ENCODE measurements at places on chromosomes 4 and X.

DNA sequence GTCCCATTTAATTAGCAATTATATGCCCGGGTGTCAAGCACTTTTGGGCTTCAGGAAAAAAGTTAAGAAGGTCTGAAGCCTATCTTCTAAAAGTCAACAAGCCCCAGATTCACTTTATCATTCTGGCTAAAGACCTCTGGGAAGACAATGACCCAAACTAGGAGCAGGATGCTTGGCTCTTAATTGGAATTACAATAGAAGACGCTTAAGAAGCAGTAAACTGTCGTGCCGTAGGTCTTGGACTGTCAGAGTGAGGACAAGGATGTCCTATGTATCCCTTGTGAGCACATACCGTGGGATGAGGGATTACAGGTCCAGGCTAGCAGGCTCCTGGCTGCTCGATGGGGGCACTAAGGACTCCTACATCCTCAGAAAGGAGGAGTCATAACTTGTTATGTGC is 3.2 kb upstream of the ARHGAP36 start:
- no peak for DNase-seq

GRCh38 chr4:109764376-109764775 is 34.5 kb upstream of the PLA2G12A start:
- peak; percentile 23 for DNase-seq

- DNase-seq, result no peak
Observed at GRCh38 chr4:76607846-76608245, 172.8 kb downstream of the SHROOM3 start.

- no peak for DNase-seq
Observed at GRCh38 chrX:133306316-133306715, 88.2 kb upstream of the TFDP3 start.

GRCh38 chrX:134929808-134930207 is 61.0 kb upstream of the SMIM10 start:
- no peak for DNase-seq

GRCh38 chr4:77232653-77233052 is 75.6 kb downstream of the CCNG2 start:
- DNase-seq, result peak; percentile 70

- DNase-seq, result peak; percentile 67
Observed at GRCh38 chr4:137993232-137993631, 248.9 kb downstream of the SLC7A11 start.

DNA sequence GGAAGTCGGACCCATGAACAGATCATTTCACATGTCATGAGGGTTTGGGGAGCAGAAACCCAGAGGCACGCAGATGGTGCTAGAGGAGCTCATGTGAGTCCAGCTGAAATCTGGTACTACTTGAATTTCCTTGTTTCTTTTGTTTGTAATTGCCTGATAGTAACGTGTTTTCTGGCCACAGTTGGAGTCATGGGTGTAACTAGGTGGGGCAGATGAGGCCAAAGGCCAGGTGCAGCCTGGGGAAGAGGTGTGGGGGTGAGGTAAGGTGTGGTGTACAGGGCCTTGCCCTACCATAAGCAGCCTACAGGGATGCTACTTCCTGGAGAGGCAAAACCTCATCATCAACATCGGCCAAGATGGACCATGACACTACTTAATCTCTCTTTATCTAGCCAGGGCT is 271.4 kb downstream of the PTTG2 start:
- DNase-seq, result peak; percentile 25

GRCh38 chr4:8147231-8147970 is 11.2 kb downstream of the ABLIM2 start:
- no peak for DNase-seq

- DNase-seq, result no peak
Observed at GRCh38 chr4:65737672-65738071, 67.4 kb upstream of the EPHA5 start.

DNA sequence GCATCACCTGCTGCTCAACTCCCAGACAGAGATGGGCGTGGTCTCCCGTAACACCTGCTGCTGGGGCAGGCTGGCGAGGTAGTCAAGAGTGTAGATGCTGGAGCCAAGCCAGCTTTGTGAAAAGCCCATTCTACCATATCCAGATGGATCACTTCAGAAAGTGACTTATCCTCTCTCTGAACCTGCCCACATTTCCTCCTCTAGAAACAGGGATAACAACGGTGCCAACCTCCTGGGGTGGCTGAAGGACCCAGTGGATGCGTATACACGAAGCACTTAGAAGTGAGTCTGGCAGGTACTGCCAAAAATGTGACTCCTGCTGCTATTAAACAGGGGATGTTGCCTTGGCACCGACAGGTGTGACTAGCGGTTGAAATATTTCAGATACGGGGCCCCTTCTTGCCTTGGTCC is 95.8 kb downstream of the SORBS2 start:
- no peak for DNase-seq

DNA sequence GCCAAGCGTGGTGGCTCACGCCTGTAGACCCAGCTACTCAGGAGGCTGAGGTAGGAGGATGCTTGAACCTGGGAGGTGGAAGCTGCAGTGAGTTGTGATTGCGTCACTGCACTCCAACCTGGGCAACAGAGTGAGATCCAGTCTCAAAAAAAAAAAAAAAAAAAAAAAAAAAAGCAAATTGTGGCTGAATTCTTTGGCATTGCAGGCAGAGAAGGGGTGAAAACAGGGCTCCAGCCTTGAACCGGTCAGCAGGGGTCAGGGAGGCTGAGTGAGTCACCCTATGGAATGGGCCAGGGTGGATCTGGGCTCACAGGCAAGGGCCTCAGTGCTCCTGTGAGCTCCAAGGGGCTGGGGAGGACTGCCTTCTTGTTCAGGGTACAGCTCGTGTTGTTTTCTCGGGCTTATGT is 13.2 kb upstream of the FAM3A start:
- no peak for DNase-seq

DNA sequence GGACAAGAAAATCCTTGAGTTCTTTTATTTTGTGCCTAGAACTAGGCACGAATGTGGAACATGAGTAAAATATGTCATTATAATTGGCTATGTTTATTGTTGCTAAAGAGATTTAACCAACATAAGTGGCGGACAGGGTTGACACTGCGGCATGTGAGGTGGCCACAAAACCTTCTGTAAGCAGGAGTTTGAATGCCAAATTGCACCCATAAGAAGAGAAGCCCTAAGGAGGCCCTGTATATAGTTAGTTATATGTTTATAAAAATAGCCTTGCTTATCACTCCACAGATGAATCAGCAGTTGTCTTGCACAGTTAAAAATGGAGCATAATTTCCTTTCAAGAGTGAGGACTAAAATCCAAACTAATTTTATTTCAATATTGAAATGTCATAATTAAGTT is 336.1 kb downstream of the GBA3 start:
- DNase-seq, result no peak

DNA sequence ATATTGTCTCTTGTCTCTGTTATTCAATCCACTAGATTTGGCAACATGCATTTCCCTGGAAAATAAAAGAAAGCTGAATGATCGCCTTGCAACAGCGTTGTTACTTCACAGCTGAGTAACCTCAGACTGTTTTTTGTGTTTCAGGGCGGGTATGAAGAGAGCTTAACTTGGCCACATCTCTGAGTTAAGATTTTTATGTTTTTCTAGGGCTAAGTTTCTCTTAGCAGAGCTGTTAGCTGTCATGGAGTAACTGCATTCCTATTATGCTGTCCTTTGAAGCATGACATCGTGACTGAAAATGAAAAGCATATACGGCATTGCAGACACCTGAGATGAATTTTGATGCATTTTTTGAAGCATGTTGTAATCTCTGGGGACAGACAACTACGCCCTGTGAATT is 1798.9 kb downstream of the PCDH7 start:
- peak; percentile 45 for DNase-seq

DNA sequence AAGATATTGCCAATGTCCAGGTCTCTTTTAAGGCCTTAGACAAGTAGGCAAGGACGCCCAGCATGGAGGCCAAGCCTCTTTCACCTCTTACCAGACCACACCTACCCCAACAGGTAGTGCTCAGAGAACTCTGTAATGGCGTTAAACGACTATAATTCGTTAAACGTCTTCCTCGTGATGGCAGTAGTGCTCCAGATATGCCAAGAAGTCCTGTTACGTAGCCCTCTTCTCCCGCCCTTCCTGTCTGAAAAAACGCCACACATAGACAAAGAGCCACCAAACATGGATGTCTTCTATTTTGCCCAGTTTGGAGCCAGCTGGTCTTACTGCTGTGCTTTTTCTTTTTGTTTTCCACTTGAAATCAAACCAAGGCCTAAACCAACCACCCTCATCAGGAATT is 190.7 kb downstream of the OR13H1 start:
- DNase-seq, result no peak

GRCh38 chrX:17377091-17377717 is 2.2 kb downstream of the NHS start:
- DNase-seq, result peak; percentile 81

DNA sequence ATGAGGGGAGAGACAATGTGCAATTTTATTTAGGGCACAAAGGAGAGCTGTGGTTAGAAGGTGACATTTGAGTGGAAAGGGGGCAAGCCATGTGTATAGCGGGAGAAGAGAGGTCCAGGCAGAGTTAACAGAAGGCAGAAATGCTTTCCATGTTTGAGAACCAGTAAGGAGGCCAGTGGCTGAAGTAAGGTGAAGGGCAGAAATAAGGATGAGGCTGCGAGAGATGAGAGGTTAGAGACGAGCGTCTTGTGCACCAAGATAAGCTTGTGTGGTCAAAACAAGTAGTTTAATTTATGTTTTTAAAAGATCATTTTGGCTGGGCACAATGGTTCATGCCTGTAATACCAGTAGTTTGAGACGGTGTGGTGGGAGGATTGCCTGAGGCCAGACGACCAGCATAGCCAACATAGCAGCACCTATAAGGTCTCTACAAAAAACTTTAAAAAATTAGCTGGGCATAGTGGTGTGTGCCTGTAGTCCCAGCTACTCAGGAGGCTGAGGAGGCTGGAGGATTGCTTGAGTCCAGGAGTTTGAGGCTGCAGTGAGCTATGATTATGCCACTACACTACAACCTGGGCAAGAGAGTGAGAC is 8.5 kb downstream of the HTT start:
- no peak for DNase-seq

GRCh38 chr4:111698361-111698760 is 446.9 kb upstream of the FAM241A start:
- DNase-seq, result no peak

DNA sequence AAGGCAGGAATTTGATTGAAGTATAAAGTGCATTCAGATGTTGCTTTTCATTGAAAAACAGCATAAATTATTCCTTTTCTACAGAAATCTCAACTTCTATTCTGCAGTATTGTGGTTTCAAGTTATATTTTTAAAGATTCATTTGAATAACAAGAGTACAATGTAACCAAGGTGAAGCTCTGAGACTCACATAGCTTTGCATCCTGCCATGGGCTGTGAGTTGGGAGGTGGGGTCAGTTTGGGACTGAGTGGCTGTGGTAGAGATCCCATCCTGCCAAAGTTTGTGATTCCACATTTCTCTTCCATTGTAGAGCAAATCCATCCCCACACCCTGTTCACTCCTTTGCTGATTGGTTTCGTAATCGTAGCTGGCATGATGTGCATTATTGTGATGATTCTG is 69.2 kb downstream of the KIT start:
- DNase-seq, result peak; percentile 18

- DNase-seq, result peak; percentile 67
Observed at GRCh38 chrX:13254076-13254785, 65.6 kb downstream of the ATXN3L start.

DNA sequence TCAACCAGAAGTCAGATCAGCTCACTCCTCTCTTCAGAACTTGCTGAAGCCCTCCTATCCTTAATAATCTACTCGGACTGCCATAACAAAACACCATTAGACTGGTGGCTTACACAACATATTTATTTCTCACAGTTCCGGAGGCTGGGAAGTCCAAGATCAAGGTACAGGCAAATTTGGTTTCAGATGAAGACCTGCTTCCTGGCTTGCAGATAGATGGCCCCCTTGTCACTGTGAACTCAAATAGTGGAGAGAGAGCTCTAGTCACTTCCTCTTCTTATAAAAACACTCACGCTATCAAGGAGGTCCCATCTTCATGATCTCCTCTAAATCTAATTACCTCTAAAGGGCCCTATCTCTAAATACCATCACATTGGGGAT is 125.1 kb downstream of the CAMK2D start:
- no peak for DNase-seq

- DNase-seq, result peak; percentile 29
Observed at GRCh38 chrX:153582896-153583295, 16.0 kb downstream of the CCNQ start.

DNA sequence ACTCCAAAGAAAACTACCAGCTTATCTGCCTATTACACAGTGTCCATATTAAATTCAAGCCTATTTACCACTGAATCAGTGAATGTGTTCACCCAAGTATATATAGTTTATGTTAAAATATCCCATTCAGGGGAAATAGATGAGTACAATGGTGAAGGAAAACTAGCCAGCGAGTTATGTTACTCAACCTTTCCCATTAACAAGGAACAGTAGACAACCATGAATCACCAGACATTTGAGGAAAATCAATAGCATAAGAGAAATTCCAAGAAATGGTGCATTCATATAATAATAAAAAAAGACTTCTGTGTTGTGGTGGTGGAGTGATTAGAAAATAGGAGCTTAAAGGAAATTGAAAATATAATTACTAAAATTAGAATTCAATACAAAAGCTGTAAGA is 21.3 kb downstream of the IQCM start:
- peak; percentile 20 for DNase-seq

GRCh38 chr4:169988252-169988651 is 37.9 kb downstream of the MFAP3L start:
- DNase-seq, result no peak

- peak; percentile 47 for DNase-seq
Observed at GRCh38 chr4:77665381-77666069, 59.9 kb downstream of the CXCL13 start.

- peak; percentile 79 for DNase-seq
Observed at GRCh38 chr4:140012688-140013486, 141.1 kb downstream of the MAML3 start.

DNA sequence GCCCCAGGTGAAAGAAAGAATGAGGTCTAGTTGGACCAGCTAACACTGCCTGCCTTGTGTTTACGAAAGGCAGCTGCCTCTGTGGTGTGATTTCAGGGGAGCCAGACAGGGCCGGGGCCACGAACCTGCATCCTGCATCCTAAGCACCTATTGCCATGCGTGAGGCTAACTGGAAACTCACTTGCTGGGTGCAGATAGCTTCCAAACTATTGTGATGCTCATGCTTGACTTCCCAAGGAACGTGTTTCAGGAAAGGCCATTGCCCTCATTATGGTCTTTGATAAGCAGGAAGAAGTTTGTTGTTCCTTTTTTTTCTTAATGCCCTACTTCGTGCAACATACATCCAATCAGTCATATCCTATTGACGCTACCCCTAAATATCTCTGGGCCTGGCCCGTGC is 2.3 kb upstream of the IRF2 start:
- no peak for DNase-seq

- peak; percentile 96 for DNase-seq
Observed at GRCh38 chr4:38314663-38315062, 349.3 kb upstream of the KLF3 start.

DNA sequence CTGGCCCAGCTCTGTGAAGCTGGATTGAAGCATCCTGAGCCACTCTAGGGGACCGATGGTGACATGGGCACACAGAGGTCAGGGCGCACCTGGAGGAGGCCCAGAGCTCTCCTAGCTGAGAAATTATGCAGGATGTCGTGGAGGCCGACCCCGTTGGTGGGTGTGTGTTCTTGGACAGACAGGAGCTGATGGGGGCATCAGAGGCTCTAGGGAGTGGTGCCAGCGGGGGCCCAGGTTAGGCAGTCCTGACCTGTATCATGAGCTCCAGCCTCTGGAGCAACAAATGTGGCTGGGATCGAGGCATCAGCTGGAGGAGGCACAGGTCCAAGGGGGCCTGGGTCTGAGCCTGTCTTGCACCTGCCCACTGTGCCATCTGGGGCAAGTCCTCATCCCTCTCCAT is 124.6 kb upstream of the PSAPL1 start:
- DNase-seq, result no peak

GRCh38 chr4:142467088-142467487 is 379.0 kb downstream of the INPP4B start:
- DNase-seq, result no peak

GRCh38 chr4:70715097-70715496 is 6.7 kb upstream of the RUFY3 start:
- no peak for DNase-seq
